Stimulated activated memory B cell treated with anti-CD40 and anti-IgM and Interleukin-4, amounts not matched to agents 10 μg/mL and 1 μg/mL and 100 μg/mL, for 72 hours (primary cell): ENCODE measurements at places on chromosomes 7 and 10.

DNA sequence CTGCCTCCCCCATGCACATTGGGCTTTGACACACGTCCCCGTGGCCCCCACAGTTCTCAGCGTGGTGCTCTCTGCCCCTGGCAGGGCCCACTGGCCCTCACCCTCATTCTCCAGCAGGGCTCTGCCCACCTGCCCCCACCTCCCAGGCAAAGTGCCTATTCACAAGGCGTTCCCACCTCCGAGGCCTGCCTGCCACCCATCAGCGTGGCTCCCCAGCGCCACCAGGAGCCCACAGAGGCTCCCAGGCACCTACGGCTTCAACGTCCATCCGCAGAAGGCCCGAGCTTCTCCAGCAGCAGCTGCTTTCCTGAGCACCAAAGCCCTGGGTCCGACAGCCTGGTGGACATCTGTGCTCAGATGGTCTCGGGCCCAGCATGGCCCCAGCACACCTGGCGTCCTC lies 211.8 kb upstream of the PPP2R2D start:
- no peak for ATAC-seq

DNA sequence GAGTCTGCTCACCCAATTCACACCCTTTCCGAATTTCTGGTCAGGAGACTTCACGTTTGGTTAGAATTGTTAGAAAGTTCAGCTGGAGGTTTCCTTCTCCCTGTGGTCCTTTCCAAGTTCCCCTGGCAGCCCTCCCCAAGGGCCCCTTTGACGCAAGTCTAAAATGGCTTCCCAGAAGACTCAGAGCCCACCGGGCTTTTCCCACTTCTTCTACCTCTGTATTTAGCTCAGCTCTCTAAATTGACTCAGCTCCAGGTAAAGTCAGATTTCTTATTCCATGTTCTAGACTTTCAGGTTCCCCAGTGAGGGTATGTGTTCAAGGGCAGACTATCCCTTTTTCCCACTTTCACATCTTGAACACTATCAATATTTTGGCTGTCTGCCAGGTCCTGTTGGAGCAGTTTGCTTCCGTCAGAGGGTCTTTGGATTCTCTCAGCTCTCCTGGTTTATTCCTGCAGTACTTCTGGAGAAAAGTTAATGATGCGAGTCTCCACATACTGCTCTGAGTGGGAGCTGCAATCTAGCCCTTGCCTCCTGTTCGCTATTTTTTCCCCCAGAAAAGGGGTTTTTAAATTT lies 53.1 kb upstream of the ZNF273 start:
- no peak for ATAC-seq

DNA sequence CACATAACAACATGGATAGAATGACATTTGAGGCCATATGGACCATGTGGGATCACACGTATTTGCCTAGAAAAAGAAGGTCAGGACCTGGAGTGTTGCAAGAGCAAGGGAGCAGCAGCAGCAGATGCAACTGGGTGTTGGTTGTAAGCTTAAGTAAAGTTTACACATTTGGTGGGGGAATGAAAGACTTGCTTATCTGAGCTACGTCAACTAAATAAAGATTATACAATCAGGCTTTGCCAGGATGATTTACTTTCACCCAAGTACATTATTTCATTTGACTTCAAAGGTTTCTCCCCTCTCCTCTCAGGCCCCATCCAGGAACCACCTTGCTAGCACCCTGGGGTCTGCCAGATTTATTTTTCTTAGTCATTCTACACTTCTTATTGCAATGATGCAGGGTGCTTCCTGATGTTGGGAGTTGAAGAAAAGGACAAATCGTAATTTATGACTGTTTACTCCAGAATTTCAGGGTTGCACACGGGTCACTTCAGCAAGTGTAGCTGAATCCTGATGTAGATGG lies 591.9 kb upstream of the IGFBP3 start:
- ATAC-seq: no peak

GRCh38 chr10:131689954-131690757 lies 210.7 kb upstream of the PPP2R2D start:
- no peak for ATAC-seq

GRCh38 chr7:157827045-157827862 lies 490.4 kb downstream of the DNAJB6 start:
- no peak for ATAC-seq

DNA sequence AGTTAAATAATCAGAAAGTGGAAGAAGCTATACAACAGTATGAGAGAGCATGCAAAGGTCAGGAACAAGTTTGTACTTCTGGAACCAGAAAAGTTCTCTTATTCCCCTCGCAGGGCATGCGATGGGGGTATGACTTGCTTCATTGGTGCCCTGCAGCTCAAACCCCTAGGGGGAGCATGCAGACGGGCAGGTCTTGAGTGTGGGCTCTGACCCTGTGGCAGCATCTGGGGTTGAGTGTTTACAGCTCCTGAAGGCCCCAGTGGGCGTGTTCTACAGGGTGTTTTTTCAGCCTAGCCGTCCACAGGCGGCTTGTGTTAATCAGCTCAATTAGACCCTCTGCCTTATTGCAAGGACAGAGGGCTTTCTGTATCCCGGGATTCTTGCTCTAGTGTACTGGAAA lies 44.5 kb downstream of the KIF20B start:
- no peak for ATAC-seq

DNA sequence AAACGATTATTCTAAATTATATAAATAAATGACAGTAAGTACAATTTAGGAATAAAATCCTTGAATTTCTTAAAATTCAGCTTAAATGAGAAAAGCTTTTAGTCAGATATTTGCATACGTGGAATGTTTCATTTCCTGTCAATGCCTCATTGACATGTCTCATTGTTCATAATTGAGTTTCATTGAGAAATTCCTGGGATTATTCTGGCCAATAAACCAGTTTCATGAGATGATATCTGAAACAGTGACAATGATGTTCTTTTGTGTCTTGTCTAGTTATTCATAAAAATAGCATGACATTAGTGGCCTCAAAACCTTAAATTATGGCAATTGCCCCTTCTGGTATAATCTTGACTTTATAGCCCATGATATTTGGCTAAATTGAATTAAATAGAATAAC lies 95.8 kb downstream of the DKK1 start:
- ATAC-seq: no peak

DNA sequence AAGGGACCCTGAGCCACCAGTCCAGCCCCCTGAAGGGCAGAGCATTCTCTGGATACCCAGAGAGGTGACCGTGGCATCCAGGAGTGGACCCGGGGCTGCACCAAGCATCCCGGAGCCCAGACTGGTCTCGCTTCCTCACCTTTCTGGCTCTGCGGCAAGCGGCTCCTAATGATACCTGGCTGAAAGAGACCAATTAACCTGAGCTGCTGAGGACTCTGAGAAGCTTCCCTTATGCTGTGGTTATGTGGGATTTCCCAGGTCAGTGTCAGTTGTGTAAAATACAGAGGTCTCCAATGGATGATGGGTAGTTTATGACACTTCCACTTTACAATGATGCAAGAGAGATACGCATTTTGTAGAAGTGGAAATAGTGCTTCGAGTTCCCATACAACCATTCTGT lies 51.5 kb downstream of the PFKFB3 start:
- ATAC-seq: peak; percentile 72

- no peak for ATAC-seq
Measured at GRCh38 chr7:82629583-82629982, 186.0 kb upstream of the CACNA2D1 start.

DNA sequence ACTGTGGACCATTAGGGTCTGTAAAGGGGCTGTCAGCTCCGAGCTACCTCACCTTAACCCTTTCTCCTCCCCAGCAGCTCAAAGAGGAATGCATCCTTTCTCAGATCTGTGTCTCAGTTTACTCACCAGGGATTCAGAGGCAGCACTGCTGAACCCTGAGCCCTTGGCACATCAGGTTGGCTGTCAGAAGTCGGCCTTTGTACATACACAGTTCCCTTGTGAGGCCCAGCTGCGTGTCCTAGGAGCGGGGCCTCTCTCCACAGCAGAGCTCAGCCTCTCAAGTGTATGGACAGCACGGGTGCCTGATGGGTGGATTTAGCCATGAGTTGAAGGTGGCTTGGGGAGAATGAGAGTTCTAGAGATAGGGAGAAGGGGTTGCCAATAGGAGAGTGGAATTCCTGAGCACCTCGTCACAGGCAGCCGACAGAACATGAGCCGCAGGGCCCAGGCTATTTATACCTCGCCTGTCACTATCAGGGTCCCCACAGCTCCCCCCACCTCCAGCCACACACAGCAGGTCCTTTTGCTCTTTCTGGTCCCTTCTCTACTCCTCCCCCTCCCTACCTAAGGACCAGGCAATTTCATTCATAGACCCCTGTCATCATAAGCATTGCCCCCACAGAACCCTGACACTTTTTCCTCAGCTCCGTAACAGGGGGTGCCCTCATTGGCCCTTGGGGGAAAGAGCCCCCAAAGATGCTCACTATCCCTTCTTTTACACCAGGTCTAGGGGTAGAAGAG lies 2.1 kb upstream of the FLNC start:
- ATAC-seq: no peak

- no peak for ATAC-seq
Measured at GRCh38 chr7:142882338-142882678, 3.2 kb downstream of the TRPV6 start.

- ATAC-seq: peak; percentile 39
Measured at GRCh38 chr10:127372361-127372760, 176.0 kb upstream of the INSYN2A start.

- no peak for ATAC-seq
Measured at GRCh38 chr7:72435366-72435765, 23.2 kb upstream of the CALN1 start.

DNA sequence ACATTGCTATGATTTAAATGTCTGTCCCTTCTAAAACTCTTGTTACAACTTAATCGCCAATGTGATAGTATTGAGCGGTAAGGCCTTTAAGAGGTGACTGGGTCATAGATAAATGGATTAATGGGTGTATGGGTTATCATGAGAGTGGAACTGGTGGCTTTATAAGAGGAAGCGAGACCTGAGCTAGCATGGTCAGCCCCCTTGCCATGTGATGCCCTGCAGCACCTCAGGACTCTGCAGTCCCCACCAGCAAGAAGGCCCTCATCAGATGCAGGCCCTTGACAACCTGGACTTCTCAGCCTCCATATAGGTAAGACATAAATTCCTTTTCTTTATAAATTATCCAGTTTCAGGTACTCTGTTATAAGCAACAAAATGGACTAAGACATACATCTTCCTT lies 15.6 kb downstream of the PARP12 start:
- no peak for ATAC-seq

- no peak for ATAC-seq
Measured at GRCh38 chr7:42227021-42227420, 10.0 kb downstream of the GLI3 start.

GRCh38 chr10:7957591-7957990 lies 96.9 kb upstream of the GATA3 start:
- no peak for ATAC-seq

- no peak for ATAC-seq
Measured at GRCh38 chr7:151736403-151736909, 140.5 kb downstream of the PRKAG2 start.

GRCh38 chr7:28695300-28696295 lies 262.5 kb downstream of the TRIL start:
- no peak for ATAC-seq

- ATAC-seq: peak; percentile 73
Measured at GRCh38 chr10:14024329-14025202, 306.2 kb downstream of the FRMD4A start.

DNA sequence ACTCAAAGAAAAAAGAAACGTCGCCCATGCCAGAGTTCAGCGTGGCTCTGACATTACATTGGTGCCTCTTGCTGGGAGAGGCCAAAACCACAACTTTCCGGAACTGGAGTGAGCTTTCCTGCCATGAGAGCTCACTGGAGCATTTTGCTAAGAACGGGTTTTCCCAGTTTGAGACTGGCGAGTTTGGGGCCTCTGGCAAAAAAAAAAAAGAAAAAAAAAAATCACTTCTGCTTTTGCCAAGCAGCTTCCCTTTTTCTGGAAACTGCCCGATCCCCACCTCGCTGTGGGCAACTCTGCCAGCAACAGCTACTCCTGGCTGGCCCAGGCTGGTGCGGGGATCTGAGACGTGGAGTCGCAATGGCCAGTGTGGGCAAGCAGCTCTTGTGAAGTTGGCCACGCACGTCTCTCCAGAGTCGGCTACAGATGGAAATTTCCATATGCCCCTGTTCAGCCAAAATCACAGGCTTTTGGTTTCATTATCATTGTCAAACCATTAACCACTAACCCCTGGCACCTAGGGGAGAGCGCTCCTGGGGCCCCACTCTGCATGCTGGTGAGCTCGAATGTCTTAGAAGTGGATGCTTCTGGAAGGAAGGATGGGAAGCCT lies 25.7 kb downstream of the PRKAG2 start:
- ATAC-seq: peak; percentile 79

- peak; percentile 85 for ATAC-seq
Measured at GRCh38 chr10:101840741-101841453, 2.7 kb downstream of the KCNIP2 start.

DNA sequence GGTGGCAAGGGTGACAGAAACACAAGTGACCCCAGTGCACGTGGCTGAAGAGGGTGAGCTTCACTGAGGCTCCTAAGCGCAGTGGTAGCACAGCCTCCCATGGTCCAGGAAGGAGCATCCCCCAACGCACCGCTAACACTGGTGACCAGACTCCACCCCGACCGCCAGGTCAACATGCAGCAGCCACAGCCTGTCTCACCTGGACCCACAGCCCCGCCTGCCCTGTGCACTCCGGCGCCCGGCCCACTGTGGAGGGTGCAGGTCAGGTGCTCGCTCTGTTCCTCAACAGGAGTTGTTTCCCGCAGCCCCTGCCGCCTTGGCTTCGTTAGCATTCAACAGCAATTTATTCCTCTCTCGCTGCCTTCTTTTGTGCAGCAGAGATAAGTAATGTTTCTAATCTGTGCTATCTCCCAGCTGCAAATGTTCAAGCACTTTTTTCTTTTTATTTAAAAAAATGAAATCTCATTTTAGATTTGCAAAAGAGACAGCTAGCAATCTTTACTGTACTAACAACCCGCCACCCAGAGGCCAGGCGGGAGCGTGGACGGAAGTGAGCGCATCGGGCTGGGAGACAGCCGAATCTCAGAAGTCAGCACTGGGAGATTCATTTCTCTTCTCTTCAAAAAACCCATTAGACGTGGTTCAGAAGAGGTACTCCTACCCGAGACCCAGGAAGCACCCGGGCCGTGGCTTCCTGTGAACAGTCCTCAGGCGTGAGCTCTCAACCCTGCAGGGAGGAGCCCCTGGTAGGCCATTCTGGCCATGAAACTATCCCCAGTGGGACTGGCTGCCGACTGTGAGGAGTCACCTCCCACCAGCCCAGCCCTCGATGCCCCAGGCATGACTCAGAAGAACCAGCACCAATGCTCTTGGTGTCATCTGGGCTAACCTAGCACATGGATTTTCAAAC lies 133.4 kb downstream of the MAD1L1 start:
- peak; percentile 87 for ATAC-seq

DNA sequence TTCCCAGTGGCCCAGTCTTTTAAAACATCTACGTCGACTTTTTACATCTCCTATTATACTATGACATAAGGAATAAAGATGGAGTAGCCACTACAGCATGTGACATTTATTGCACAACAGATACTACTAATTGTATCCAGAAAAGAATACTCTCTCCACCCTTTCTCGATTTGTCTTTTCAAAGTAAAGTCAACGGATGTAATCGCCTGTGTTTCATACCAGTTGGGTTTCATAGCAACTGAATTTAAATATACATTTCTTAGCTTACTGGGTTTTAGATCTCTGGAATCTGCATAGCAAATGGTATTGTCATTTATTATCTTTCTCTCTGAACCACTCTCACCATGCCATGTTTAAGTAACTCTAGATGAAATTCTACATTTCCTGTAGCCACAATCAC lies 86.4 kb upstream of the TRIL start:
- no peak for ATAC-seq

GRCh38 chr7:143960813-143961610 lies 6.4 kb downstream of the OR2F1 start:
- ATAC-seq: no peak

- no peak for ATAC-seq
Measured at GRCh38 chr7:114997487-114998404, 75.9 kb downstream of the MDFIC start.

- no peak for ATAC-seq
Measured at GRCh38 chr10:45624724-45625123, 47.8 kb downstream of the ZFAND4 start.
